Brain (organoid and tissue), 16 donors: ENCODE measurements at places on chromosomes 16 and 17. TPM values are rescaled to one million over a fixed set of nuclear protein-coding genes. Genes with fewer than 3 reads are reported as not detected.

- DNase-seq: no peak
Measured at GRCh38 chr16:81646561-81646960, 132.5 kb upstream of the PLCG2 start.

GRCh38 chr16:80344570-80344969 lies 196.2 kb upstream of the DYNLRB2 start:
- DNase-seq: no peak

DNA sequence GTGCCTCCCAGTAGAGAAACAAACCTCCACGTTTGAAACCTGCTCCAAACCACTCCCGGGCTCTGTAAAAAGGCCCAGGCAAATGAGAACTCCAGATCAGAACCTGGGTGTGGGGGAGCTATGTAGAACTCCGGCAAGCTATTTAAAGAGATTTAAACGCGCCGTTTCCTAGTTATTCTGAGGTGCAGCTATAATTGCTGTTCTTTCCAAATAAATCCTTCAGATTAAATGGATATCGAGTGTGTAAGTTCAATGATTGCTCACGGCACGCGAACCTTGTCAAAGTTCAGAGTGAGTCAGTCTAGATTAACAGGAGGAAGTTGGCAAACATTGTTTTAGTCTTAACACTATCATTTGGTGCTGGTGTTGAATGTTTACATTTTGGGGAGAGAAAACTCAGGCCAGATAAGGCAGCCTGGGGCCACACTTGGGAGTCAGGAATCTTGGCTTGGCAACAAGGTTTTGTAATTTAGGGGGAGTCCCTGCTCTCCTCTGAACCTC lies 92.9 kb upstream of the SALL1 start:
- DNase-seq: no peak

GRCh38 chr17:80260069-80260535 lies 550 bp upstream of the RNF213 start:
- peak; percentile 62 for DNase-seq

GRCh38 chr16:66388350-66389139 lies 22.1 kb downstream of the CDH5 start:
- DNase-seq: no peak

DNA sequence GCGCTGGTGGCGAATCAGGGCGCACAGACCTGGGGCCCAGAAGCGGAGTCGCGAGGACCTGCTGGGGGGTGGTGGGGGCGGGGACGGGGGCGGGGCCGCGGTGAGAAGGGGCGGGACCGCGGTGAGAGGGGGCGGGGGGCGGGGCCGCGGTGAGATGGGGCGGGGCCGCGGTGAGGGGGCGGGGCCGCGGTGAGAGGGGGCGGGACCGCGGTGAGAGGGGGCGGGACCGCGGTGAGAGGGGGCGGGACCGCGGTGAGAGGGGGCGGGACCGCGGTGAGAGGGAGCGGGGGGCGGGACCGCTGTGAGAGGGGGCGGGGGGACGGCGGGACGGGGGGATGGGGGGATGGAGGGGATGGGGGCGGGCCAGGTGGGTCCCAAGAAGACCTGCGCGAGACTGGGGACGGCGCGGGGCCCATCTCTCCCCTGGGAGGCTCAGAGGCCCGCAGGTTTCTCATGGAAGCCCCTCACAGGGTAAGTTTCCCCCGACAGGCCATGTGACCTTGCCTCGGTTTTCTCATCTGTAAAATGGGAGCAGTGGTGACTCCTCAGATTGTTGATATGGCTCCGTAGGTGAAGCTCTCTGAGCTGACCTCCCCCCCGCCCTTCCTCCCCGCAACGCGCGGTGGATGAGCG lies 28.6 kb upstream of the DBNDD1 start:
- no peak for DNase-seq

- DNase-seq: no peak
Measured at GRCh38 chr16:2154533-2155090, 970 bp upstream of the TRAF7 start.

- no peak for DNase-seq
Measured at GRCh38 chr17:28328325-28328724, 6.9 kb downstream of the IFT20 start.

DNA sequence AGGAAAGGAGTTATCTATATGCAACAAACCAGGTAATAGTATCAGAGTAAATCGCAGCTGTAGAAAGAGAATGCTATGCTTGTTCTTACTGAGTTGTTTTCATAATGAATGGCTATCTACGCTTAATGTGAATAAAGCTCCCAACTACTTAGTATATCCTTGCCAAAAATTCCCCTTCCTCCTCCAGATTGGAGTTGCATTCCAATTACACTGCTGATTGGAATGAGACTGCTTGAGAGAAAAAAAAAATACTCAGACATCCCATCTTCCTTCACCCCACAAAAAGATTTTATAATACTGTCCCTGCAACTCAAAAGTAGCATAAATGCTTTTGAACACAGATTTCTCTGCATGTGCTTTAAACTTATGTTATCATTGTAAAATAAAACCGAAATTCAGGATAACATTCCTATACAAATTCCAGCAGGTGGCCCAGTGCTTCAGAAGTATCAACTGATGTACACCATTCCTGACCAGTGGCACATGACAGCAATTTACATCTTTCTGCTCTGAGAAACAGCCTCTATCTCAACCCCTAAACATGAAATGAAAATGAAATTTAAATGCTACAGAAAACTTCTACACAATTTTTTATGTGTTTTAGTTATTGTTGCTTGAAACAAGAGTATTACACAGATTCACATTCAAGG lies 47.0 kb downstream of the SMURF2 start:
- no peak for DNase-seq

GRCh38 chr17:28871056-28871579 lies 16.3 kb downstream of the ERAL1 start:
- DNase-seq: no peak

DNA sequence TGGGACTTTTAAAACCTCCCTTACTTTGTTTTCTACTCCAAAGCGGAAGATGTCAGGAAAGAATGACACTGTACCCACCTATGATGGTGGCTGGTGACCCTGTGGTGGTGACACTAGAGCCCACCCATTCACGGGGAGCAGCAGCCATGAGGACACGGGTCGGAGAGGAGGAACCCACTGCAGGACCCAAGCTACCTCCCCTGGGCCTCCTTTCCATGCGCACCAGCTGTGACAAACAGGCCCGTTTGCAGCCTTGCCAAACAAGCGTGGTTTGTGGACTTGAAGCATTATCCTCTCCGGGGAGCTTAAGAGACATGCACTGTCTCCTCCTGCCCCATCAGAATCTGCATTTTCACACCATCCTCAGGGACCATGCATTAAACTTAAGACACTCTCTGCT lies 85.6 kb downstream of the ZFHX3 start:
- no peak for DNase-seq

DNA sequence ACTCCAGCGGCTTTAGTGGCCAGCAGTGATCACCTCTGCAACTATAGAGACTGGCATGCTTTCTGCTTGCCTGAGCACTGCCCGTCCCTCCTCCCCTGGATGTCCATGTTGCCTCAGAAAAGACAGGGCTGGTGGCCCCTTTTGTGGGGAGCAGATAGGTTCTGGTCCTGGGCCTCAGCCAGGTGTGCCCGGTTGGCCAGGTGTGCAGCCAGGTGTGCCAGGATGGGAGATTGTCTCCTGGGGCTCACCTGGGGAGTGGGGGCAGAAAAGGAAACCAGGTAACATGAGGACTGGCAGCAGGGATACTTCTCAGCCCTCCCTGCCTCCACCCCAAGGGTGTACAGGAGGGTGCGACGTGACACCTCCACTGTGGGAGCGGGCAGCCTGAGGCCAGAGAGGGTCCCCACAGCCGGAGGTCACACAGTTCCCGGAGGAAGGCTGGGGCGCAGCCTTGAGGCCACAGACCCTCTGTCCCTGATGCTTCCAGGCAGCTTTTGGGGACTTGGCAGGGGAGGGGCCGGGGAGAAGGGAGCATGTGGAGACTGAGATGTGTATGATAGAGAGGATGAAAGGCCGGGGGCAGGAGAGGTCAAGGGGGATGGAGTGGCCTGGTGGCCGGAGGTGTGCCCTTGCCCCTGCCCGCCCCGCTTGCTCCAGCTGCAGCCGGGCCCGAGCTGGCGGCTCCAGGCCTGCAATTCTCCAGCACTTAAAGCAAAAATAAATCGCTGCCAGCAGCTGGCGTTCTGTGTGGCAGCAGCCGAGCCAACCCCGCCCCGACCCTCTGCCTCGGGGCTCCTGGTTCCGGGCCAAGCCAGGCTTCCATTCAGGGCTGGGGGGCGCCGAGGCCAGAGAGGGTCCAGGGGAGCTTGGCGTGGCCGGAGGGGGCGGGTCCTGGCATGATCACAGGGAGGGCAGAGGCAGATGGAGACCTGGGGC lies 6.7 kb downstream of the KCNJ12 start:
- no peak for DNase-seq

NOXO1 gene
- polyA plus RNA-seq: 4.6 TPM

TEKT5 gene
- not detected for polyA plus RNA-seq

DPEP3 gene
- polyA plus RNA-seq: 0.15 TPM

CCDC200 gene
- polyA plus RNA-seq: not detected

FBXW10B gene
- polyA plus RNA-seq: not detected

P2RX1 gene
- polyA plus RNA-seq: not detected
